ENCODE measurements at places on chromosomes 6 and 20.
A peak's percentile ranks its signal among the peaks of the same experiment; 100 is the strongest.

DNA sequence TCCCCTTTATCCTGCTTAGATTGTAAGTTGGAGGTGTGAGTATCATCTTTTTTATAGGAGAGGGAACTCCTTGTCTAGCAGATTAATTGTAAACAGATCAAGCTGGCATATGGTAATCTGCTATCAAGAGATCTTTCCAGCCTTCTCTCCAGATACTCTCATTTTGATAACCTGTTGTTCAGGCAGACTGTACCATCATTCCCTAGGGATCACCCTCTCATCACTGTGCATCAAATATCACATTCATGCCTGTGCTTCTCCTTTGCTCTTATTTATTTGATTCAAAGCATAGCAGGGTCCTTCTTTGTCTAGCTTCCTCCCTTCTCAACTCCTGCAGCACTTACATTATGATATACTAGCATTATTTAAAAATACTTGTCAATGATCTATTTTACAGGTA lies 73.8 kb downstream of the LRRC1 start:
- no peak for DNase-seq

GRCh38 chr6:151701911-151702562 lies 105.4 kb upstream of the ESR1 start:
- DNase-seq, result no peak

DNA sequence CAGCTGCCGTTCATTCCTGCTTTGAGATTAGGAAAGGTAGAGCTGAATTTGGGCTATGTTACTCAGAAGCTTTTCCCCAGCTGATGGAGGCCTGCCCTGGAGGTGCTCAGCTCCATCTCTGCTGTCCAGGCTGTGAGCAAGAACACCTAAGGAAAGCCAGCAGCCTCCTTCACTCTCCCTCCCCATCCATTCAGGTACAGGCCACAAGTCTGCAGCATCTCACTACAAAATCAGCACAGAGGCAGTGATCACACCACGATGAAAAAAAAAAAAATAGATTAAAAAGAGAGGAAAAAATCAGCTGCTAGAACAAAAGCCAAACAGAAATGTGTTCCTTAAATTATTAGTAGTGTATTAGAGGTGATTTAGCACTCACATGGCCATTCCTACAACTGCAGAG lies 515.0 kb downstream of the CDH26 start:
- DNase-seq, result no peak

GRCh38 chr6:151761851-151762250 lies 45.6 kb upstream of the ESR1 start:
- no peak for DNase-seq

DNA sequence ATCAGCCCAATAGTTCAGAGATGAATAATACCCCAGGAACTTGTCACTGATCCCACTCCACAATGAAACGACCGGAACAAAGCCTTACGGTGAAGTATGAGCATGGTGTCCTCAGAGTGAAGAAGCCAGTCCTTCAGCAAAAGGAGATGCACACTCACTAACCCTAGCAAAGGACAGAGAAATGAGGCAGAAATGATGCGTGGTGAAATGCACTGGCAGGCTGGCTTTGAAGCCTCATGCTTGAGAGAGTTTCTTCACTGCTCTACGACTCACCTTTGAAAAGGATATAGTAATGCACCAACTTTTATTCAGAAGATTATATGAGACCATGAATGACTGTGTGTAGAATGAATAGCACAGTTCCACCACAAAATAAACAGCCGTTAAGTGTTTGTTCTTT lies 74.8 kb downstream of the PHACTR1 start:
- no peak for DNase-seq

DNA sequence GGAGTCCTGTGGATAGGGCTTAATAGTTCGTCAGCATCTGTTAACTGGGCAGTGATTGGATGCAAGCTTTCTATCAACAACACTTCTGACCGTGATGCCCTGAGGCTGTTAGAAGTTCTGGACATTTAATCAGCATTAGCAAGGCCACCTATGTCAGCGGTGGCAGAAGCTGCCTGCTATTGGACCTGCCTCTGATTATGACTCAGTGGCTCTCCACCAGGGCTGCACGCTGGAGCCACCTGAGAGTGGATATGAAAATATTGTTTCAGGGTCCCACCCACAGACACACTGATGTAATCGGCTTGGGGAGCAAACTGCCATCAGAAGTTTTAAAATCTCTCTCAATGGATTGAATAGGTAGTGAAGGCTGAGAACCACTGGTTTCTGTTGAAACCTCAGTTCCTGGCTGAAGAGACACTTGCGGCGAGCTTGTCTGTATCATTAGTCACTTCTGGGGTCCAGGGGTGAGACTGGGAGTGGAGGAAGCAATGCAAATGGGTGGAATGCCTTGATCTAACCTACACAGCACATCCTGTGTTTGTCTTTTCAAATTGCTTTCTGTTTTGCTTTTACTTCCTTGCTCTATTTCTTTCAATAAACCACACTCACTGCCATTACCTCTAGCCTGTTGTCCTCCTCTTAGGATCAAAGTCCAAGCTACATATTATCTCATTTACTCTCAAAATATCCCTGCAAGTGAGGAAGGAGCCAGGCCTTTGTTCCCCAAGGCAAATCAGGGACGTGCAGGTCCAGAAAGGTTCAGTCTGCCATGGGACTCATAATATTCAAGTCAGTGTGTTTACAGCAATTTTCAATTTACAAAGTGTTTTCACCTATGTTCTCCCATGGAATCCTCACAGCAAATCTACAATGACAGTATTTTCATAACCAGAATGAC lies 4.2 kb downstream of the CLIC5 start:
- DNase-seq, result no peak

DNA sequence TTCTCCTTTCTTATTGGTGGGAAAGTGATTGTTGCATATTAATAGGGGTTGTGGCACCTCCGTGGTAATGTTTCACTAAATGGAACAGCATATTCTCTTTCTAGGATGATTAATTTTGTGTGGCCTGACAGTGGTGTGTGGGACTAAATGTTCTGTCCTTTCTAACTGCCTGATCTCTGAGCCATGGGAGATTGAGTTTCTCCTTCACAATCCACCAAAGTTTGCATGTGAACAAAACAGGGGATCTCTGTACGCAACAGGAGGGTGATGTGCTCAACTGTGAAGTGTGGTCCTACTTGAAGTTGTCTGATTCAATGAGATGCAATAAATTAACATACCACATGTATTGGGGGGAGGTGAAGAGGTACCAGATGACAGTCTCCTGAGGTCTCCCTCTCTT lies 19.3 kb downstream of the BCAS1 start:
- no peak for DNase-seq

DNA sequence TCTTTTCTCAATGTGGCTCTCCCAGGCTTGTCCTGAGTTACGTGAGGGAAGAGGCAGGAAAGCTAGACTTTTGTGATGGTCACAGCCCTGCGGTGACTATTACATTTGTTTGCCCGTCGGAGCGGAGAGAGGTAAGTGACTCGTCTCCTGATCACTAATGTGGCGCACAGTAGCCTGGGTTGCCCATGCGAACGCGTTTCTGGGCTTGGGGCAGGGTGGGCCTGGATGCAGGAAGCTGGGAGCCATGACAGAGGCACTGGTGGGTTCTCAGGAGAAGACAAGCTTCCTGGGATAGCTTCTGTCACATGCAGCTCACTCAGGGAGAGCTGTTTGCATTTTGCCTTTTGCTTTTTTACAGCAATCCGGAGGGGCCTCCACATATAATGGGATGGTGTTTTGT lies 60.6 kb downstream of the IGF2R start:
- no peak for DNase-seq

- DNase-seq, result no peak
Measured at GRCh38 chr6:138467901-138468300, 31.4 kb downstream of the NHSL1 start.

DNA sequence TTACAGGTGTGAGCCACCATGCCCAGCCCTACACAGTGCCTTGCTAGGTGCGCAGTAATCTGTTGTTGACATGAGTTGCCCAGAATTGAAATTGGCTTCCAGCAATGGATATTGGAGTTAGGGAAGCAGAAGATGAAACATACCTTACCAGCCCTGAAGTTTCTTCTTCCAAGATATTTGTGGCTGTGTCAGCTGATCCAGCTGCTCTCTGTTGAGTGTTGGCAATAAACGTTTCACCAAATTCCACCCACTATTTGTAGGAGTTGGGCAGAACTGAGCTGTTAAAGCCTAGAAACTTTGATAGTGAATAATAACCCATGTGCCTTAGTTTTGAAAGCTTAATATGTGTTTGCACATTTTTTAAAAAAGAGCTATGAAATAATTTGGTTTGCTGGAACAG lies 218.2 kb upstream of the SNX9 start:
- DNase-seq, result no peak

GRCh38 chr6:38194589-38194988 lies 375.1 kb downstream of the ZFAND3 start:
- DNase-seq, result no peak

GRCh38 chr6:47407300-47408281 lies 70.0 kb upstream of the CD2AP start:
- no peak for DNase-seq

DNA sequence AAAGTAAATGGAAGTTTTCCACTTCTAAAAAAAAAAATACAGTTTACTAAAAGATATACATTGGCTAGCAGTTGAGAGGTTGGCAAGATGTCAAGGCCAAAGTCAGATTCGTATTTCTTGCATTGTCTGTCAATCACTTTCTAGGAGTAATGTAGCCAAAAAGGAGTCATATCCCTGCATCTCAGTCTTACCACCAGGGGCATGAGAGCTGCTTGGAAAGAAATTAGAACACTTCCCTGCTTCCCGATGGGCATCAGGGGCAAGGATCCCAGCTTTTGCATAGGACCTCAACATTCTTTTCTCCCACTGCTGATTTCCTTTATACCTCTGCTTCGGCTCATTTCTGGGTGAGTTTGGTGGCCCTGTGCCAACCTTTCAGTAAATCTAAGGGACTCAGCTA lies 581.0 kb upstream of the MAP3K7 start:
- no peak for DNase-seq

- no peak for DNase-seq
Measured at GRCh38 chr6:13348334-13349113, 20.2 kb upstream of the TBC1D7 start.

GRCh38 chr6:52611833-52612232 lies 35.0 kb upstream of the TRAM2 start:
- DNase-seq, result no peak

- no peak for DNase-seq
Measured at GRCh38 chr6:154457046-154457713, 53.3 kb downstream of the CNKSR3 start.

- DNase-seq, result no peak
Measured at GRCh38 chr6:155143029-155143577, 120.7 kb upstream of the CLDN20 start.

DNA sequence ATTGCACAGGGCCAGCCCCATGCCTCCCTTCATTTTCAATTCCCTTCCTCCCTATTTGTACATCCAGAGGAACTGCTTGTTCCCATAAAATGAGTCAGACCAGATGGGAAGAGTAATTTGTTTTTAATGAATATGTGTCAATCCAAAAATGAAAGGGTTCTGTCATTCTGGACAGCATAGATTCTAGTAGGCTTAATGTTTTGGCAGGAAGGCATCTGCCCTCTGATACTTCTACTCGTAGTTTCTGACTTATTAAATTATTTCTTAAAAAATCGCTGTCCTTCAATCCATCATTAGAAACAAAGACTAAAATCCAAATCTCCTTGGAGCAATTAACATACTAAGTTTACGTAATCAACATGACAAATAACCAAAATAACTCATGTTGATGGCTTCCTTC lies 665.5 kb downstream of the TENT5A start:
- no peak for DNase-seq

DNA sequence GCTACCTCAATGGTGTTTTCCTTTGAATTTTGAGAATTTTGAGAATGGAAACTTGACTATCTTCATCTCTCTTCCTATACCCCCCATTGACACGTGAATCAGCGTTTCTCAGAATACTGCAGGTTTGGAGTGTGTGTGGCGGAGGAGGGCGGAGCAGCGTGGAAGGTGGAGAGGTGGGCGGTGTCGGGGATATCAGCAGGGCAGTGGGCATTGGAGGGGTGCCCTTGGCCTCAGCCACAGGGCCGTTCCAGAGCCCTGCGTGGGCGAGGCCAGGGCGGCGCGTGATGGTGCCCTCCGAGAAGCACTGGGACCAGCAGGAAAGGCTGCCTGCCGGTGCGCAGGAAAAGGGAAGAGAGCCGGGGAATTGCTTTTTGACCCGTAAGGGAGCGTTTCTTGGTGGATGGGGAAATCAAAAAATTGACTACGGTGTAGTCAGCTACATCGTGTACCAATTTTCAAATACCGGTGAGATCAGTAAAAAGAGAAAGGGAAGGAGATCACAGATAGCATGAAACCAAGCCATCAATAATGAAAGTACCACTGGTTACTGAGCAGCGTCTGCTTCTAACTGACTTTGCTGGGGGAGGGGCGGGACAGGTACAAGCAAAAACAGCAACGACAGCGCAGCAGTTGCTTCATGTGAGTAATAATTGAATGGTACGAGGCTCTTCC lies 82.7 kb upstream of the DUSP22 start:
- no peak for DNase-seq

DNA sequence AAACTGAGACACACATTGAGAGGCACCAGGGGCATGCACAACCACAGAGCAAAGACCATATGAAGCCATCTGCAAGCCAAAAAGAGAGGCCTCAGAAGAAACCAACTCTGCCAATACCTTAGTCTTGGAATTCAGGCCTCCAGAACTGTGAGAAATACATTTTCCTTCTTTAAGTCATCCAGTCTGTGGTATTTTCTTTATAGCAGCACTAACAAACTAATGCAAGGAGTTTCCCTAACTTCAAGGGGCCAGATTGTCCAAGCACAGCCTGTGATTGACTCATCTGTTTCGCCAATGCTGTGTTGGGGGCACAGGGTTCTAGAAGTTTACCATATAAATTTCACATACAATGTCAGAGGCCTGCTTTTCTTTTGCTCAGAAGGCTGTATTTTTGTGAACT lies 364.6 kb downstream of the GJA1 start:
- no peak for DNase-seq

DNA sequence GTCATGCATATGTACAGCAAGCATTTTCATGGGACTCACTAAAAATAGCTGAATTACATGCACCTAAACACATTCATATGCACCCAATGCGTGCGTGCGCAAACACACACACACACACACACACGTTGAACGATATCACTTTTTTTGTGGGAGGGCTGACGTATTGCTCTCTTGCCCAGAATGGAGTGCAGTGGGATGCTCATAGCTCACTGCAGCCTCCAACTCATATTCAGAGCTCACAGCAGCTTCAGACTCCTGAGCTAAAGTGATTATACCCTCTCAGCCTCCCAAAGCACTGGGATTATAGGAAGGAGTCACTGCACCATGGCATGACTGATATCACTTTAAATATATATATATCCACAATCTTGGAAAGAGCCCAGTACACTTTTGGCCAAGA lies 620.4 kb upstream of the MANEA start:
- DNase-seq, result no peak

GRCh38 chr6:127641905-127642304 lies 64.9 kb downstream of the C6orf58 start:
- peak; percentile 13 for DNase-seq

DNA sequence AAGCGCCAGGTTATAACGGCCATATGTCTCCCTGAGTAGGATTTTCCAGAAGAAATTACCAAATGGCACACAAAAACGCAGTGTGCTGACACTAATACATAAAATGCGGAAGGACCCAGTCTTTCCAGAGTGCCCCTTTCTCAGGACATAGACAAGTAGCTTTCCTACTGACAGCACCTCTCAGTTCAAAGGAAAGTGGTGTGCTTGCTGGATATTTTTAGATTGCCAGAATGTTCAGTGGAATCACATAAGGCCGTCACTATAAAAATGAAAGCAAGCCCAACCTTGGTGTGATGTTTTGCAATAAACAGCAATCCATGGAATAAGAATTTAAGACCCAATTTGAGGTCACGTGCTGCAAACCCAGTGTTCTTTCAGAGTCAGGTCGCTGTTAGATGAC lies 135.5 kb upstream of the AGPAT4 start:
- DNase-seq, result no peak

All from iPS DF 6.9 (cell line).